ENCODE measurements at places on chromosomes 11 and 22.

GRCh38 chr11:63907063-63907462 is 9.9 kb downstream of the RCOR2 start:
- no peak for DNase-seq

DNA sequence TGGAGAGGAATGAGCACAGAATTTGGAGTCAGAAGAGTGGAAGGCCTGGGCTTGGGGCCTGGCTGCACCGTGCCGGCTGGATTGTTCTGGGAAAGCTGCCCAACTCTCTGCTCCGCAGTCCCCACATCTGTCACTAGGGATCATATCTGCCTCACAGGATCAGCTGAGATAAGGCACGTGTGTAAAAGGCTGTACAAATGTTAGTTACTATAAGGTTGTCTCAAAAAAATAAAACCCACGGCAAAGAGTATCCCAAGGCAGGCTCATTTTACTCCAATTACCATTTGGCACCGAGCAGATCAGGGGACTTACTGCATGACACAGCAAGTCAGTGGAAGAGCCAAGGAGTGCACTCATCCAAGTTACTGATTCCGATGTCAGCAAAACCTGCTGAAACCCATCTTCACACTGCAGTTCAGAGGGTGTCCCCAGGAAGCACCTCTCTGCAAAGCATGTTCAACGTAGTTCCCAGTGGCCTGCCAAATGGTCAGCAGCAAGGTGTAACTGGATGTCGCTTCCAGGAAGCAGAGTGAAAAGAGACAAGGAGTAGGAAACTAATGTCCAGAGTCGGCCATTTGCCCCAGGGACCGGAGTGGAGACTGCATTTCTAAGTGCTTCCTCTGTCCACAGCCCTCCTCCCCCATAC is 18.1 kb upstream of the MRTFA start:
- DNase-seq: no peak

- DNase-seq: no peak
These were observed 25.6 kb downstream of the RHOD start for GRCh38 chr11:67082071-67082791.

DNA sequence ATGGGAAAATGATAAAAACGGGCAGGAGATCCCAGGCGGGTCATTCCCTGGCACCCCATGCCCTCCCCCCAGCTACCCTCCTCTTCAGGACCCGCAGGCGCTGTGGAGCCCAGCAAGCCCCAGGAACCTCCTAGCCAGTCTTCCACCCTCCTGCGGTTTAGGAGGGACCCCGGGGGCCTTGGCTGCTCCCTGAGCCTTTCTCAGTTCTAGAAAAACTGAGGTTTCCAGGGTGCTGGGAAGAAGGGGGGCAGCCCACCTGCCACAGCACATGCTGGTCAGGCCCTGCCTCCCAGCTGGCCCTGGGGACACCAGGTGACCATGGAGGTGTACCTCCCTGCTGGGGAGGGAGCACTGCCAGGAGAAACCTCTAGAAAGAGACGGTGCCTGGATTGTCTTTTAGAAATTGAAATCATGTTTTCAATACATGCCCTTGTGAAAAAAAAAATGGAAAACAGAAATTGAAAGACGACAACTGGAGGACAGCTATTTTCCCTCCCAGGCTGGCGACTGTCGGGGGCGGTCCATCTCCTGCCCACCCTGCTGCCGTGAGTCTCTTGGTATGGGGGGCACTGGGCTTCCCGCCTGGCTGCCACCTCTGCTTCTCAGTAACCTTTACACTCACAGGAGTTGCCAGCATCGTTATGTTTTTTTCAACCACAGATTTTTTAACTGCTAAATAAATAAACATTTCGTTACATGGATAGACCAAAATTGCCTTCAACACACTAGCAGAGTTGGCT is 398.5 kb downstream of the TBC1D22A start:
- DNase-seq: no peak

All from stimulated activated CD8-positive, alpha-beta memory T cell treated with anti-CD3 and anti-CD28 coated beads, Interleukin-4, amount 100 ng/mL, for 1 hour (primary cell).